Hematopoietic multipotent progenitor cell treated with erythropoietin and hydrocortisone succinate and interleukin-3 and kit ligand, for 15 days (in vitro differentiated cells): ENCODE measurements at places on chromosomes 12 and 14.

DNA sequence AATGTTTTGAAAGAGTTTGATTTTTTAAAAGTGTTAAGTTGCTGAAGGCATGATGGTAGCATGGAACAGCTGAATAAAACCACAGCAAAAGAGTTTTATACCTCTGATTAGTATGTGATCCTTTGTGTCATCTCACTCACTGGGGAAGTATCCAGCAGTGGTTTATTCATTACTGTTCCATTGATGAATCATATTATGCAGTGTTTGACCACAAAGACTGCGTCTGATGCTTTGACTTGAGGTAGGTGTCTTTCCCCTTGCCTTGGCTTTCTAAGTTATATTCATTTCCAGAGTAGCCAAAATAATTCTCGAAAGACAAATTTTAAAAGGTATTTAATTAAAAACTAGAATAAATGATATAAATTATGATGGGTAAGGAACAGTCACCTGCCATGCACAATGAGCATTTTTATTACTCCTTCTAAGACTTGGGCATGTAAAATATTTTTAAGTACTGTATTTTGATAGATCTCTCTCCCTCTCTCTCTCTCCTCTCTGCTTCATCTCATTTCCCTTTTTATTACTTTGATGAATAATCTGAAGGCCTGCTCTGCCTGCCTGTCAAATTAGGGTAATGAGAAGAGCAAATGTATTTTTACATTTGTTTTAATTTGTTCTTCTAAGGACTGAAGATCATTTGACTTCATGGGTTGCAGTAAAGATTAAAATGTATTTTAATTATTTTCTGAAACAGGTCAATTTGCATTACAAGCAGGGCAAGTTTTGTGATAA, 164.9 kb downstream of the NAV3 start:
- DNase-seq = no peak

DNA sequence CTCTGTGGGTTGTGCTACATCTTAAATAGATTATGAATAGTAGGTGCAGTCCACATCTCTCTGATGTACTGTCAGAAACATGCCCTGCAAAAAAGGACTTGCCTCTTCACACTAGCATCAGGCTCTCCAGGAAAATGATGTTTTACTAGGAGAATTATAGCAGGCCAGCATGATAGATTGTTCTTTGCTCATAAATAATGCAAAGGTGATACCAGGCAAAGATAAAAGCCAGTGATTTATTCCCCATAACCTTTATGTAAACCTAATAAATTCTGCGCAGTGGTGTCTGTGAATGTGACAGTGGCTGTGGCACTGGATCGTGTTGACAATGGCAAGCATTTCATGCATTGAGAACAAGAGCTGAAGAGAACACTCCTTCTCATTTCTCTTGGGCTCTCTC, 646.5 kb upstream of the SEL1L start:
- DNase-seq = no peak

GRCh38 chr12:73677520-73678291, 859.9 kb upstream of the ATXN7L3B start:
- DNase-seq = no peak

DNA sequence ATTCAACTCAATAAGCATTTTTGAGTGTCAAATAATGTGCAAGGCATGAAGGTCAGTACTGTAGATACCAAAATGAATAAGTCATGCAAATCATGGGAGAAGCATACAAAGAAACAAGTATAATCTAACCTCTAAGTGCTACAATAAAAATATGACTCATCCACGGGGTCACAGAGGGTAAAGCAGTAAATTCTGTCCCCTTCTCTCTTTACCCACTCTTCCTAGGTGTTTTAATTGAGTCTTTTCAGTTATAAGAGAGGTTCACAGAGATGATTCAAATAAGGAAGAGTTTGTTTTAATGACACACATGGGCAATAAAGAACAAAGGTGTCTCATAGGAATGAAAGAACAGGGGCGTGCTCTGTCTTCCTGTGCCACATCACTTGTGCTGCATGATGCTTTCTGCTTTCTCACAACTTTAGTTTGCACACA, 71.5 kb upstream of the DAAM1 start:
- DNase-seq = no peak

DNA sequence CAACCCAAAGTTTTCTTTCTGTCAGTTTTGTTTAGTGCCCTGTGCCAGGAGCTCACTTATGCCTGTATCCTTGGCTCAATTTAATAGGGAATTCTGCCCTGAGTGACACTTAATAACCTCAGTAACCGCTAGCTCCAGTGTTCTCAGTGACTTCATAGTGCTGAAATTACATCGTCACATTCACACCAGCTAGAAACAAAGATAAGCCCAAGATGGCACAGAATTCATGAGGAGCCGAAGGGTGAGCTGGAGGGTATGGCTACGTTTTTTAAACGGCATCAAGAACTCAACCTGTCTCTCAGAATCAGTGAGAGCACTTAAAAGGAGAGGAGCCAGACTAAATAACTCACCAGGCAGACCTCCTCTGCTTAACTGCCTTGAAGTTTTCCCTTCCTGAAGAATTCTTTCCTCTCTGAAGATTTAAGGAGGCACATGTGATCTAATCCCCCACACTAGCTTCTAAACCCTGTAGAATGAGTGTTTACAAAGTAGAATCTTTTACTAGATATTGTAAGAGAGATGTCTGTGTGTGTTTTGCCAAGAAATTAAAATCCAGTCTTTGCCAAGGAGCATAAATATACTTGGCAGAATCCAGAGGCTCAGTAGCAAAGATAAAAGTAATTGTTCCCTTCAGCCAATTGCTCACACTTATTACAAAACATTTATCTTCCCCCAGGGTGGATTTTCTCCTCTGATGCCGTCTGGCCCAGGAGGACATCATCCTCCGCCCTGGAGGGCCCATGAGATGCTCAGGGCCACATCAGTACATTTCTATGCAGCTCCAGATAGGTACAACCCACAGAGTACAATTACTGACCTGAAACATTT, 37.3 kb downstream of the PTGER2 start:
- DNase-seq = no peak
